ENCODE measurements at places on chromosomes 12 and 14. TPM values are rescaled to one million over a fixed set of nuclear protein-coding genes. Genes with fewer than 3 reads are reported as not detected.

ALKBH1 gene
- total RNA-seq, result 7.8 TPM

SCNN1A gene
- 2.7 TPM for total RNA-seq

BIN2 gene
- 4.6 TPM for total RNA-seq

GRCh38 chr12:123011701-123012100, 31.2 kb downstream of the ARL6IP4 start:
- DNase-seq, result no peak

DBX2 gene
- total RNA-seq, result 0.19 TPM
